Cardiac muscle cell (in vitro differentiated cells and primary cell): ENCODE measurements at places on chromosomes 1 and 21.

DNA sequence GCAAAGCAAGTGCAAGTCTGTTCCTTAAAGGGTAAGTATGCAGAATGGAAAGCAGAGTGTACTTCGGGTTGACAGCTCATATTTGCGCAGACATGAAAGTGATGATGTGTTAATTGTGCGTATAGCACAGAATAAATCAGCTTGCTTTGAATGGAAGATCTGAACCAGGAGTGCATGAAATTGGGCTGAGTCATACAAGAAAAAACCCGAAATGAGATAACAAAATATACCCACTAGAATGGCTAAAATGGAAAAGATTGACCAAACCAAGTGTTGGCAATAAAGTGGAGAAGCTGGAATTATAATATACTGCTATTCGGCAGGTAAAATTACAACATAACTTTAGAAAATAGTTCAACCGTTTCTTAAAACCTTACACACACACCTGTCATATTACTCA lies 28.5 kb downstream of the CR1L start:
- peak; percentile 11 for DNase-seq

GRCh38 chr1:182724215-182724614 lies 39.8 kb upstream of the RGS8 start:
- DNase-seq = no peak

GRCh38 chr1:113747376-113747775 lies 11.9 kb downstream of the PHTF1 start:
- peak; percentile 55 for DNase-seq

DNA sequence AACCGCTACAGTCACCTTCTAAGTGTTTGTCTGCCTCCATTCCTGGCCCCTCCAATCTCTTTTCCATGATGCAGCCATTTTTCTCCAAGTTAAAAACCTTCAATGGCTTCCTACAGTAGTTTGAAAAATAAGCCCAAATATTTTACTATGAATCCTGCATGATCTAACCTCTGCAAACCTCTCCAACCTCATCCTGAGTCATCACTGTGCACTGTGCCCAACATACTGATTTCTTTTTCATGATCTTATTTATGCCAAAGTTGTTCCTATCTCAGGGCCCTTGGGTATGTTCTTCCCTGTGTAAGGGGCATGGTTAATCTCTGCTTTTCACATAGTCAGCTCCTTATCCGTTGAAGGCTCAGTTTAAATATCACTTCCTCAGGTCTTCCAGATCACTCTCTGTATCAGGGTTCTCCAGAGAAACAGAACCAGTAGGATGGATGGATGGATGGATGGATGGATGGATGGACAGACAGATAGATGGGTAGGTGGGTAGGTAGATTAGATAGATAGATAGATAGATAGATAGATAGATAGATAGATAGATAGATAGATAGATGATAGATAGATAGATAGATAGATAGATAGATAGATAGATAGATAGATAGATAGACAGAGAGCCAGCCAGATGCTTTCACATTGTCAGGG lies 18.1 kb upstream of the PTPN14 start:
- peak; percentile 25 for DNase-seq

- DNase-seq = no peak
Measured at GRCh38 chr1:165851034-165851658, 23.7 kb downstream of the UCK2 start.

DNA sequence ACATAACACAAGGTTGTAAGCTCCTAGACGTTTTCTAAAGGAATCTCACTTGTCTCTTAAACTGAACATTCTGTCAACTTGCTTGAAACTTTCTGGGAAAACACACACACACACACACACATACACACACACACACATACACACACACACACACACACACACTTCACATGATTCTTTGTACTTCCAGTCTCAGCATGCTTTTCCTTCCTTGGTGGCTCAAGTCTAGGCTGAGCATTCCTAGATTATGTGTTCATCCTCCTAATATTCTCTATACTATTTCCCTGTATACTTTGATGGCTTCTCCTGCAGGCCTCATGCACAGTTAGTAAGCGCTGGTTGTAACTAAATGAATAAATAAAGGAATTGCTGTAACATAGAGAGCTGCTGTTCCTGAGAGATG lies 372.1 kb downstream of the PTPRC start:
- no peak for DNase-seq

GRCh38 chr1:208910161-208910560 lies 666.0 kb upstream of the PLXNA2 start:
- DNase-seq = no peak

DNA sequence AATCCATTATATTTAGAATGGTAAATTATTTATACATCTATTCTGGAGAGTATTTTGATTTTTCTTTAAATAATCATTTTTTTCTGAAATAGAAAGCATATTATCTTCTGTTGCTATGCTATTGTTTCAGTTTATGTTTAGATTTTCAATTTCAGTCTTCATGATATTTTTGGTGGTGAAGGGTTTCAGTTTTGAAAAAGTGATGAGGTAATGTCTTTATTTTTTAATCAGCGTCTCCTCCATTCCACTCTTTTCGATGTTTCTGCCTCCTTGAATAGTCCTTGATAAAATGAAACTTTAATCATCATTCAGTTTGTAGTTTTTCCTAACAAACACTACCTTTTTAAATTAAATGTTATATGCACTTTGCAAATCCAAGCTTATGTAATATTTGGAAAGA lies 428.6 kb downstream of the PTPRC start:
- DNase-seq = no peak

DNA sequence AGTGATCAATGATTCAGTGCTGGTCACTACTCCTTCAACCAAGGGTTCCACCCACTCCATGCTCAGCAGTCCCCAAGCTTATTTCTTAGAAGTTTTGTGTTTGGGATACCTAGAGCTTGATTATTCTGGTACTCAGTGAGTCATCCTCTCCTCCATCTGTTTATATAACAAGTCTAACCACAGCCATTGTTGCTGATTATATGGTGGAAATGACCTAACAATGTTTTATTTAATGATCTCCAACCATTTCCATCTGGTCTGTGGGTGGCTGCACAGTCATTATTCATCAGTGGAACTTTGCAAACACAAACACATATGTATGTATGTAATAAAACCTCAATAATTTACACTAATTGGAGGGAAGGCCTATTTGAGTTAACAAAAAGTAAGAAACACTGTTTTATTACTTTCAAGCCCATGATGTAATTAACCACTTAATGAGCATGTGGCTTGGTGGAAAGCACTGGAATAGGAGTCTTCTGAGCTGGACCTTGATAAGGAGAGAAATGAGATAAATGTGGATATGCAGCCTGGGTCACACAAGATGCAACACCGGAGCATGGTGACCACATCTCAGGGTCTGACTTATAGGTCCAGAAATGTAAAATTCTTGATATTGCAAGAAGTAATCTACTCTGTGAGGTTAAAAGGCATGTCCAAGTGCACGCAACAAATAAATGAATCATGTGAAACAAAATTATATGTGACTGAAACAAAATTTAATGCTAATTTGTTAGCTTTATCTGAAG lies 99.0 kb upstream of the WLS start:
- peak; percentile 71 for DNase-seq

- peak; percentile 16 for DNase-seq
Measured at GRCh38 chr1:217614200-217614712, 16.6 kb downstream of the GPATCH2 start.

GRCh38 chr1:226702318-226702956 lies 36.6 kb downstream of the ITPKB start:
- DNase-seq = no peak

GRCh38 chr1:27435566-27436203 lies 43.3 kb downstream of the GPR3 start:
- DNase-seq = no peak

DNA sequence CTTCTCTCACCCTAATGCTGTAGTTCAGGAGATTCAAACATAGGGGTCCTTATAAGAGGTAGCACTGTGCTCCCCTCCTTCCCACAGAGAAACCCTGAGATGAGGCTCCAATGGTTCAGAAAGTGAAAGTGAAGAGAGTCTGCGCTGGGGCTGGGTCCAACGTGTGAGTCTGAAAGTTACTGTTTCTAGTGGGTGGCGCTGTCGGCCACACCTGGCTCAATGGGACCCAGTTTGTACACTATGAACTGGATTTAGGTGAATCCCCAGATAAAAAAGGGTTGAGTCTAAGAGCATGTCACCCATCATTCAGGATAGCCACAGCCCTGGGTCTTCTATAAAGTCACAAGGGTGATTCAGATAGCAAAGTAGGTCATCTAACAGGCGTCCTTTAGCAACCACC lies 2.8 kb downstream of the SMCP start:
- no peak for DNase-seq

DNA sequence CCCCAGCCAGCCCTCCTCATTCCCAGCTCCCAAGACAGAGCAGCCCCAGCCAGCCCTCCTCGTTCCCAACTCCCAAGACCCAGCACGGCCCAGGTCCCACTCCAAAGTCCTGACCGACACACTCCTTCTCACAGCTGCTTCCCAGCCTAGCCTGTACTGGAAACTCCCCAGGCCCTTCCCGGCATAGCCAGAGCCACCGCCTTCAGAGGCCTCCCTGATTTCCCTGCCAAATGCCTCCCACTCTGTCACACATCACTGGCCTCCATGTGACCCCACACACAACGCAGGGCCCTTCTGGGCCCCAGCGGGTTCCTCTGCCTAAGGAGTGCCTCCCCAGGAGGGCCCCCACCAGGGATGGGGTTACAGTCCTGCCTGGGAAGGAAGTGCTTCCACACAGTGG lies 2.8 kb downstream of the UBE2J2 start:
- peak; percentile 62 for DNase-seq

- DNase-seq = no peak
Measured at GRCh38 chr1:170460001-170460400, 72.0 kb upstream of the GORAB start.

DNA sequence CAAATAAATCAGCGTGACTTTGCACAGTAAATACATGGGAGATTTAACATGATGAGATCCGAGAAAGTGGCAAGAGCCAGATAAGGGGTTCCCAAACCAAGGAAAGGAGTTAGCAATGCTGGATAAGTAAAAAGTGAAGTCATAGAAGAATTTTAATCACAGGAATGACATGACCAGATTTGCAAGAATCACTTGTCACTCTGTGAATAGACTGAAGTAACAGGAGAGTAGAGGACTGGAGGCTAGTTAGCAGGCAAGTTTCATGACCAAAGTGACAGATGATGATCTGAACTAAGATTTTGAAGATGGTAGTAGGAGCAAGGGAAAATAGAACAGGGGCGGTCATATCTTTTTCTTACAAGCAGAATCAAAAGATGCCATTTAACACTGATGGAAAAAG lies 8.4 kb downstream of the CFH start:
- no peak for DNase-seq

DNA sequence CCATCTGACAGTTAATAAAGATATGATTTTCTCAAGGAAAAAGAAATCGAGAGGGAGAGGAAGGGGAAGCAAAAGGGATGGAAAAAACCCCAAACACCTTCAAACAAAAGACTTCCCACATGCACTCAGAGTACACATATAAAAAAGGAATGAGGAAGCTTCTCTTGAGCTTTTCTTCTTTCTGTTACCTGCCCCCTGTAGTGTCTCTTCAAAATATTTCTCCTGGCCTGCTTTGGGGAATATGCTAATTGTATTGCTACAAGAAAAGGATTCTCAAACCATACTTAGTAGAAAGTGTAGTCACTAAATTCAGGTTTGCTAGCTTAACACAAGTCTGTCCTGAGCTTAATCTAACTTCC lies 58.7 kb downstream of the KIF14 start:
- DNase-seq = no peak

- DNase-seq = peak; percentile 24
Measured at GRCh38 chr21:32772281-32773047, 909 bp upstream of the PAXBP1 start.

DNA sequence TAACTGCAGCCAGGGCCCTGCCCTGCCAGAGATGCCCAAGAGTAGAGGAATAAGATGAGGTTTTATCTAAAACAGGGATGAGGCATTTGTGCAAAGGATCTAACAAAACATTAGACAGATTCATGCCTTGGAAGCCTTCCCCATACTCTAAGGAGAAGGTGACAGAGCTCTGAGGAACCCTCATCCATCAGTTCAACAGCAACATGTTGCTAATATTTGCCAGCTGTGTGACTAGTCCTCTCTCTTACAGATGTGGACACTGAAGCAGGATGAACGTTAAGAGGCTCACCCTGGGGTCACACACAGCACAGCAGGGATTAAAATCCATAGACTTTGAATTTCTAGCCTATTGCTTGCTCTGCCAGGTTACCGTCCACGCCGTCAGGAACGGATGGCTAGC lies 99.0 kb downstream of the ZBTB18 start:
- no peak for DNase-seq

GRCh38 chr1:90557706-90558105 lies 159.4 kb downstream of the BARHL2 start:
- no peak for DNase-seq

DNA sequence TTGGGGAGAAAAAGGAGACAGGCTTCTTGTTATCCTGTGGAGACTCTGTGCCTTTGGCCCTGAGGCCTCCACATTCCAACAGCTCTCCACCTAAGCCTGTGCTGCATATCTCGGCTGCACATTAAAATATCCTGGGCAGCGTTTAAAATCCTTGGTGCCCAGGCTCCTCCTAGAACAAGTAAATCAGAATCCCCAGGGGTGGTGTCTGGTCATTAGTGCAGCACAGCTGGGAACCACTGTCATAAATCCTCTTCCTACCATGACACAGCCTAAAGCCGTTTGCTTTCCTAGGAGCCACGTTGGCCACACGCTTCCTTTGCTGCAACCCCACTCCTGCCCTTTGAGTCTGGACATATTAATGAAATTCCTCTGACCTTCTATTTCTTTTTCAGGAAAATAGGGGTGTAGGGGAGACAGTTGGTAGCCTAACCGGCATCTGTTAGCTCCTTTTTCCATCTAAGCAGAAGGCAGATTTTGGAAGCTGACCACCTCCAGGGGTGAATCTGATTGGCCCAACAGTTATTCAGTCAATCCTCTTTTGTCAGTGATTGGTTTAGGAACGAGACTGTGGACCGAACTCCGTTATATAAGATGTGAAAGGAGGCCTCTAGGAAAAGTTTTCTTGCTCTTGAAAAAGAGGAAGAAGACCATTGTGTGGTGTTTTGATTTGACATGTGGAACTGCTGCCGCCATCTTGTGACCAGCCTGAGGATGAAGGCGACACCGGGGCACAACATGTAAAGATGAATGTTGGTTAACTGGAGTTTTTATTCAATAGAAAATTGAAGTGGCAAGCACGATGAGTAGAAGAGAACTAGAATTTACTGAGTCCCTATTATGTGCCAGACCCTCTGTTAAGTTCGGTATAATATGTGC lies 41.9 kb downstream of the JUN start:
- DNase-seq = no peak

- peak; percentile 34 for DNase-seq
Measured at GRCh38 chr1:241608379-241609033, 31.7 kb downstream of the CHML start.

GRCh38 chr1:205545991-205546390 lies 41.5 kb downstream of the CDK18 start:
- DNase-seq = no peak

GRCh38 chr1:162310337-162310736 lies 66.3 kb downstream of the SPATA46 start:
- DNase-seq = peak; percentile 20

GRCh38 chr1:92538048-92538412 lies 51.3 kb upstream of the GFI1 start:
- DNase-seq = peak; percentile 11

GRCh38 chr21:36929622-36930021 lies 36.8 kb downstream of the HLCS start:
- DNase-seq = no peak

GRCh38 chr1:17635811-17636210 lies 96.3 kb downstream of the ARHGEF10L start:
- DNase-seq = no peak
